ENCODE measurements at places on chromosomes 16 and 17. TPM values are rescaled to one million over a fixed set of nuclear protein-coding genes. Genes with fewer than 3 reads are reported as not detected.

DNA sequence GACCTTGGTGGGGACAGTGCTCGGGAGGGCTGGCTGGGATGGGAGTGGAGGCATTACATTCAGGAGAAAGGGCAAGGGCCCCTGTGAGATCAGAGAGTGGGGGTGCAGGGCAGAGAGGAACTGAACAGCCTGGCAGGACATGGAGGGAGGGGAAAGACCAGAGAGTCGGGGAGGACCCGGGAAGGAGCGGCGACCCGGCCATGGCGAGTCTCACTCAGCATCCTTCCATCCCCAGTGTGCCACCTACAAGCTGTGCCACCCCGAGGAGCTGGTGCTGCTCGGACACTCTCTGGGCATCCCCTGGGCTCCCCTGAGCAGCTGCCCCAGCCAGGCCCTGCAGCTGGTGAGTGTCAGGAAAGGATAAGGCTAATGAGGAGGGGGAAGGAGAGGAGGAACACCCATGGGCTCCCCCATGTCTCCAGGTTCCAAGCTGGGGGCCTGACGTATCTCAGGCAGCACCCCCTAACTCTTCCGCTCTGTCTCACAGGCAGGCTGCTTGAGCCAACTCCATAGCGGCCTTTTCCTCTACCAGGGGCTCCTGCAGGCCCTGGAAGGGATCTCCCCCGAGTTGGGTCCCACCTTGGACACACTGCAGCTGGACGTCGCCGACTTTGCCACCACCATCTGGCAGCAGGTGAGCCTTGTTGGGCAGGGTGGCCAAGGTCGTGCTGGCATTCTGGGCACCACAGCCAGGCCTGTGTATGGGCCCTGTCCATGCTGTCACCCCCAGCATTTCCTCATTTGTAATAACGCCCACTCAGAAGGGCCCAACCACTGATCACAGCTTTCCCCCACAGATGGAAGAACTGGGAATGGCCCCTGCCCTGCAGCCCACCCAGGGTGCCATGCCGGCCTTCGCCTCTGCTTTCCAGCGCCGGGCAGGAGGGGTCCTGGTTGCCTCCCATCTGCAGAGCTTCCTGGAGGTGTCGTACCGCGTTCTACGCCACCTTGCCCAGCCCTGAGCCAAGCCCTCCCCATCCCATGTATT, 1.1 kb downstream of the CSF3 start:
- no peak overlapping the region for H3K27ac ChIP-seq
- H3K27me3 ChIP-seq: no peaks in the 10 kb centered on the region
- no peak for DNase-seq
- no peaks in the 10 kb centered on the region for H3K36me3 ChIP-seq
- H3K4me3 ChIP-seq: no peak overlapping the region

DNA sequence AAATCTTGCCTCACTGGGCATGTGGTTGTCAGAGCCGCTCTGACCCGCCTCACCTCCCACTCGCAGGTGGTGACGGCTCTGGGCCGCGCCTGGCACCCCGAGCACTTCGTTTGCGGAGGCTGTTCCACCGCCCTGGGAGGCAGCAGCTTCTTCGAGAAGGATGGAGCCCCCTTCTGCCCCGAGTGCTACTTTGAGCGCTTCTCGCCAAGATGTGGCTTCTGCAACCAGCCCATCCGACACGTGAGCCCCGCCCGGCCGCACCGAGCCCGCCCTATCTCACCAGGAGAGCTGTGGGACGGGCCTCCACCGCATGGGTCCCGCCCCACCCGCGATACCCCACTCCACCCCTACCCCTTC, 4.0 kb downstream of the TGFB1I1 start:
- DNase-seq: no peak
- H3K4me1 ChIP-seq: peaks cover 41% of the 10 kb centered on the region
- H3K36me3 ChIP-seq: peaks cover 3% of the 10 kb centered on the region
- H3K27ac ChIP-seq: no peak overlapping the region
- no peaks in the 10 kb centered on the region for H3K27me3 ChIP-seq
- H3K4me3 ChIP-seq: no peak overlapping the region

DNA sequence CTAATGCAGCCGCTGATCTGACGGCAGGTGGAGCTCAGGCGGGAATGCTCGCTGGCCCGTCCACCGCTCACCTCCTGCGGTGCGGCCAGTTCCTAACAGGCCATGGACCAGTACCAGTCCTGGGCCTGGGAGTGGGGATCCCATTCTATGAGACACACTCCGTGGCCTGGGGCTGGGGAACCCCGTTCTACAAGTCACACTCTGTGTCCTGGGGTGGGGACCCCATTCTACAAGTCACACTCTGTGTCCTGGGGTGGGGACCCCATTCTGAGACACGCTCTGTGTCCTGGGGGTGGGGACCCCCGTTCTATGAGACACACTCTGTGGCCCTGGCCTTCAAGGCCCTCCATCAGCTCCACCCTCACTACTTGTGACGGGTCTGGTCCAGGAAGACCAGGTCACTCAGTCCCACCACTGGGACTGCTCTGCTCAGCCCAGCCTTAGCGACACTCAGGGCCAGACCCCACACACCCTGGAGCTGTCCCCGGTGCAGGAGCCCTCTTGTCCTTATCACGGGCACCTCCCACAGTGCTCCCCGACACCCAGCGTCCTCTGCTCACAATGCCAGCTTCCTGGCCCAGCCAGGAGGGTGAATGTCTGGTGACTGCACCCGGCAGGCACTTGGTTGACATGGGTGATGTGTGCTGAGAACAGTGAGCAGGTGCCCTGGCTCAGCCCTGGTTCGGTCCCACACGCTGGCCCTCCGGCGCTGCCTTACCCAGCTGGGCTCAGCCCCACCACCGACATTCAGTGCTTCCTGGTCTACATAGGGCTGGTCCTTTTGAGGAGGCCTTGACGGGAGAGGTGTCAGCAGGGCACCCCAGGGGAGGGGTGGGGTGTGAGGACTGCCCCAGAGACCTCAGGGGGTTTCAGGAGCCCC, 89.1 kb downstream of the TBC1D16 start:
- DNase-seq: no peak
- no peaks in the 10 kb centered on the region for H3K36me3 ChIP-seq
- H3K4me1 ChIP-seq: peaks cover 16% of the 10 kb centered on the region
- H3K27ac ChIP-seq: no peak overlapping the region
- no peak overlapping the region for H3K4me3 ChIP-seq

GRCh38 chr17:1000597-1001461, 3.9 kb downstream of the TIMM22 start:
- peaks cover 60% of the 10 kb centered on the region for H3K36me3 ChIP-seq
- H3K27me3 ChIP-seq: no peaks in the 10 kb centered on the region
- H3K27ac ChIP-seq: no peak overlapping the region
- no peak overlapping the region for H3K4me3 ChIP-seq

DNA sequence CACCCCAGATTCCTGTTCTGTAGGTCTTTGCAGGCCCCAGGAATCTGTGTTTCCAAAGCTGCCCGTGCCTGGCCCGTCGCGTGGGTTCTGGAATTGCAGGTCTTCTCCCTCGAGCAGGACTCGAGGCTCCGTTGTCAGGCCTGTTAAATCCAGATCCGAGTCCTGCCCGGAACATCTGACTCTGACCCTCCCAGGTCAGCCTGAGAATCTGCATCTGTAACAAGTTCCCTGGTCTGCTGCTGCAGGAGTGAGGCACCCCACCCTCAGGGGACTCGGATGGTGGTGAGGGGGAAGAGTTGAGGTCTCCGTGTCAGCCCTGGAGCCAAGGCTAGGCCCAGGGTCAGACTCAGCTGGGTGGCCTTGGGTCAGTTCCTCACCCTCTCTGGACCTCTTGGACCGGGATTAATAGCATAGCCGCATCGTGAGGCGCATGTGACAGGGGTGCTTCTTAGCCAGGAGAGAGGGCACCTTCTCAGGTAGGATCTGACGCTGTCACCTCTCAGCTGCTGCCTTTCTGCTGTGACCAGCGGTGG, 8.8 kb downstream of the SPIRE2 start:
- no peak overlapping the region for H3K4me3 ChIP-seq
- no peak overlapping the region for H3K27ac ChIP-seq
- H3K4me1 ChIP-seq: peaks cover 4% of the 10 kb centered on the region
- no peaks in the 10 kb centered on the region for H3K36me3 ChIP-seq
- peaks cover 15% of the 10 kb centered on the region for H3K27me3 ChIP-seq
- no peak for DNase-seq

DNA sequence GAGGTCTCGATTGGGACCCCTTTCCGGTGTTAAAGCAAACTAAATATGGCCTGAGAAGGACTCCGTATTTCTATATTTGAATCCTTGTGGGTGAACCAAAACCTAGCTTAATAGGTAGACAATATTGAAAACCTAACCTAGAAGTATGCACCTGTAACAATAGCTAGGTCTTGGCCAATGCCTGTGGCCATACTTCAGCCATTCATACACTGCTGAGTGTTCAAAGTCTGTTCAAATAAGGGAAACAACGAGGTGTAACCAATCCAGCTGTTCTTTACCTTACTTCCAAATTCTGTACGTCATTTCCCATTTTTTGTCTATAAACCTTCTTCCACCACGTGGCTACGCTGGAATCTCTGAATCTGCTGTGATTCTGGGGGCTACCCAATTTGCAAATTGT, 34.1 kb upstream of the HELZ start:
- no peaks in the 10 kb centered on the region for H3K36me3 ChIP-seq
- no peak overlapping the region for H3K27ac ChIP-seq
- H3K27me3 ChIP-seq: peaks cover 2% of the 10 kb centered on the region
- no peaks in the 10 kb centered on the region for H3K4me1 ChIP-seq
- H3K4me3 ChIP-seq: no peak overlapping the region

GNAO1 gene
- total RNA-seq: 12.6 TPM

C17orf50 gene
- not detected for total RNA-seq

ESRP2 gene
- not detected for total RNA-seq

CD300LF gene
- total RNA-seq: not detected

MAP2K6 gene
- total RNA-seq: 11.5 TPM

CAVIN1 gene
- total RNA-seq: 1.5 TPM

SLFN12L gene
- total RNA-seq: 90.7 TPM

TTLL6 gene
- not detected for total RNA-seq

SOX15 gene
- total RNA-seq: 1.2 TPM
